ENCODE measurements at places on chromosomes 3 and 15. TPM values are rescaled to one million over a fixed set of nuclear protein-coding genes. Genes with fewer than 3 reads are reported as not detected.

The SOX14 gene
- not detected for total RNA-seq

The ATP13A5 gene
- 0.04 TPM for total RNA-seq

GRCh38 chr3:83096-83495 lies 113.5 kb upstream of the CHL1 start:
- DNase-seq, result no peak

- peak; percentile 59 for DNase-seq
Observed at GRCh38 chr15:83446904-83447709, at the start of gene SH3GL3. Gene SH3GL3 (plus strand): TSS chr15:83447341. CDS start chr15:83447534, 193 bp downstream.

GRCh38 chr3:142003291-142003690 lies 126.8 kb downstream of the ATP1B3 start:
- no peak for DNase-seq

DNA sequence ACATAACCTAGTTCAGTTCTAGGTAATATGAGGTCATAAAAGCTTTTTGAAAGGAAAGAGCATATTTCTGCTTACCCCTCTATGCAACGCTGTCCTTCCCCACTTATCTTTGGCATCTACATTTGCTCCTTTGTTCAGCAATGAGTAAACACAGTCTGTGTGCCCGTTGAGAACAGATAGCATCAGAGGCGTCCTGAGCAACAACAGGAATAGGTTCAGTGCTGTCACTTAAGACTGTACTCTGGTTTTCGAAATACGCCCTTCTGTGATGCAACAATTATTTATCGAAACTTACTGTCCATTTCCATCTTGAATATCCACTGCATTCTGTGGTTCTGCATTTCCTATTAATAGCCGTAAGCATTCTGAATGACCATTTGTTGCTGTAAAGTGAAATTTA lies 84.4 kb downstream of the BTD start:
- no peak for DNase-seq

All from H4 (cell line).